NCI-H1436 (cell line): ENCODE measurements at places on chromosomes 11 and 22.

DNA sequence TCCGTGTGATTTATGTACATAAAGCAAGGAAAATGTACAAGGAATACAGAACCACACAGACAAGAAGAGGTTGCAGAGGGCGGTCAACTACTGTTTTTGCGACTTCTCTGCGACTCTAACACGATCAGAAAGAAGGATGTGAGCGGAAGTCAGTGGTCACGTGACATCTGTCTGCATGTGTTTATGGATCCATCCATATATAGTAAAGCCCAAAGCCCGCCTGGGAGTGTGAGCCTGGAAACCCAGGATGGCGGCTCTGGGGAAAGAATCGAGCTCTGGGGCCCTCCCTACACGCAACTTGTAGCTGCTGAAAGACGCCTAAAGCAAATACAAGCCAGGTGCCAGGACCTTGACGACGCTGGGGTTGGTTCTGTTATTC lies 8.8 kb downstream of the OSBPL5 start:
- no peak for DNase-seq

GRCh38 chr11:6609502-6610015 lies 2.5 kb downstream of the TAF10 start:
- DNase-seq = no peak

DNA sequence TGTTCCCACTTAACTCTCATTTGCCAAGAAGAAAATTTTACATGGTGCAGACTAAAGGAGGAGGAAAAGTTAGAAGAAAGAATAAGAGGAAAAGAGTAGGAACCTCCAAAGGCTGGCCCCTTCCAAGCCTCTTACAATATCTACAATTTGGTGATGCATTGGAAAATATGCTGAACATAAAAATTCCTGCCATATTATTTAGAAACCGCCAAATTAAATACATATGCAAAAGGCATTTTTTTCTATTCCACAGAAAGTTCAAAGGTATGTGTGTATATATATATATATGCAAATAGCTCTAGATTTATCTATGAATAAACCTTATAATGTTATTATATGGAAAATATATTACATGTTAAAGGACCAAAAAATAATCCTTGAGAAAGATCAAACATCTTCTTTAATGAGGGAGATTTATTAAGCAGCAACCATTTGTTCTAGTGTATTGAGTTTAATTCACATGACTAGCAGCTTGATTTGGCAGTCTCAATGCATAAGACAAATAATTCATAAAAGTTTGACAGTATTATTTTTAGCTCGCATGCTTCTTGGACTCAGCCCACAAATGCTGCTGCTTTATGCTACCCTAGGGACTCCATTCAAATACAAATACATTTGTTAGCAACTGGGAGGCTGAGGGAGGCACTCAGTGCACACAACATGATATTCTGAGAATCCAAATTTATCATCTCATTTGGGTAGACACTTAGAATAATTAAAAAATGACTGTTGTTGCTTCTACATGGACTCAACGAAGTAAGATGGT lies 184.9 kb downstream of the SBF2 start:
- no peak for DNase-seq

- DNase-seq = peak; percentile 41
These were observed 3.1 kb downstream of the SLC25A22 start for GRCh38 chr11:794766-795633.

DNA sequence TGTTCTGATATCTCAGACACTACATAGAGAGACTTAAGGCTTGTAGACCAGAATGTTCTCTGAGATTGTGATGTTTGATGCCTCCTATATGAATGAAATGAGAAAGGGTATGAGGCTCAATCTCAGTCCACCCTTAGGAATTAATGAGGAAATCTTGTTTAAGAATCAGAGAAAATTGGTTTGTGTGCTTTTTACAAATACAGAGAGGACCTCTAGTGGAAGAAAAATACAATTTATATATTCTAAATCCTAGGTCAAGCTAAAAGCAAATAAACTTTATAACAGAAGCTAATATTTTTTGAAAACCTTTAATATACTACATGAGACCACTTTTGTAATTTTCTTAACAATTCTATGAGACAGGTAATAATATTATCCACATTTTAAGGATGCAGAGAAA lies 5.0 kb upstream of the OR52H1 start:
- no peak for DNase-seq
